ENCODE measurements at places on chromosomes 6 and 20. TPM values are rescaled to one million over a fixed set of nuclear protein-coding genes. Genes with fewer than 3 reads are reported as not detected.

The ENPP5 gene
- not detected for total RNA-seq

The ADGRB3 gene
- total RNA-seq = 0.05 TPM

The MAFB gene
- 7.1 TPM for total RNA-seq

The KCNK5 gene
- total RNA-seq = 2.0 TPM

The VGLL2 gene
- 0.21 TPM for total RNA-seq

The SLC25A27 gene
- total RNA-seq = 30.8 TPM

The MICB gene
- total RNA-seq = 2.4 TPM

The COL12A1 gene
- total RNA-seq = 17.4 TPM

The SPTLC3 gene
- total RNA-seq = 0.04 TPM

The RRP36 gene
- 53.1 TPM for total RNA-seq

The ID4 gene
- total RNA-seq = 3.0 TPM

The HLA-F gene
- total RNA-seq = 0.23 TPM

The SPDEF gene
- total RNA-seq = 0.57 TPM

The ETV7 gene
- total RNA-seq = 10.8 TPM

The HIVEP1 gene
- total RNA-seq = 15.4 TPM

The RPP21 gene
- total RNA-seq = 34.4 TPM

The RAB22A gene
- total RNA-seq = 14.7 TPM

The IRF4 gene
- 0.77 TPM for total RNA-seq

The COL11A2 gene
- total RNA-seq = 0.71 TPM

The CLPSL2 gene
- not detected for total RNA-seq

The TSBP1 gene
- total RNA-seq = 0.23 TPM

The BPIFB4 gene
- 0.89 TPM for total RNA-seq

The SLC22A3 gene
- 0.13 TPM for total RNA-seq

The GPLD1 gene
- 1.5 TPM for total RNA-seq

The KLC4 gene
- total RNA-seq = 57.3 TPM

The GRIK2 gene
- 9.9 TPM for total RNA-seq

The RAET1E gene
- total RNA-seq = 0.23 TPM

The NKX2-2 gene
- total RNA-seq = 0.13 TPM

The SYCP2L gene
- total RNA-seq = 2.5 TPM

The ACAT2 gene
- 47.9 TPM for total RNA-seq

The GPX5 gene
- total RNA-seq = not detected

The LGSN gene
- 0.24 TPM for total RNA-seq

The LY86 gene
- total RNA-seq = not detected

The CRIP3 gene
- 0.81 TPM for total RNA-seq

The ITPR3 gene
- 1.6 TPM for total RNA-seq

The OR2H2 gene
- total RNA-seq = 0.69 TPM

The DEFB124 gene
- not detected for total RNA-seq

The CAGE1 gene
- 0.29 TPM for total RNA-seq

The BTN1A1 gene
- total RNA-seq = 0.16 TPM

The ATP6V1G2 gene
- 6.2 TPM for total RNA-seq

The OXT gene
- not detected for total RNA-seq

The RPN2 gene
- total RNA-seq = 247 TPM

The C6orf58 gene
- 0.18 TPM for total RNA-seq

The OPRM1 gene
- total RNA-seq = not detected

The HLA-DQB1 gene
- total RNA-seq = 0.31 TPM

The OR10C1 gene
- 0.09 TPM for total RNA-seq

The CITED2 gene
- total RNA-seq = 38.4 TPM

The PHACTR1 gene
- total RNA-seq = 5.6 TPM

The PACSIN1 gene
- 0.61 TPM for total RNA-seq

The NANP gene
- total RNA-seq = 7.3 TPM

The AVP gene
- total RNA-seq = not detected

The KCNK15 gene
- 0.38 TPM for total RNA-seq
